Astrocyte (in vitro differentiated cells and primary cell): ENCODE measurements at places on chromosomes 4 and X.

GRCh38 chr4:149784018-149784417, 31.6 kb downstream of the IQCM start:
- H3K36me3 ChIP-seq = no peaks in the 10 kb centered on the region
- no peak overlapping the region for H3K4me3 ChIP-seq

GRCh38 chr4:172168888-172169287, 355.7 kb downstream of the GALNTL6 start:
- H3K27ac ChIP-seq = no peak overlapping the region
- no peaks in the 10 kb centered on the region for H3K27me3 ChIP-seq
- H3K4me3 ChIP-seq = no peak overlapping the region
- no peak for DNase-seq
- no peaks in the 10 kb centered on the region for H3K4me1 ChIP-seq

DNA sequence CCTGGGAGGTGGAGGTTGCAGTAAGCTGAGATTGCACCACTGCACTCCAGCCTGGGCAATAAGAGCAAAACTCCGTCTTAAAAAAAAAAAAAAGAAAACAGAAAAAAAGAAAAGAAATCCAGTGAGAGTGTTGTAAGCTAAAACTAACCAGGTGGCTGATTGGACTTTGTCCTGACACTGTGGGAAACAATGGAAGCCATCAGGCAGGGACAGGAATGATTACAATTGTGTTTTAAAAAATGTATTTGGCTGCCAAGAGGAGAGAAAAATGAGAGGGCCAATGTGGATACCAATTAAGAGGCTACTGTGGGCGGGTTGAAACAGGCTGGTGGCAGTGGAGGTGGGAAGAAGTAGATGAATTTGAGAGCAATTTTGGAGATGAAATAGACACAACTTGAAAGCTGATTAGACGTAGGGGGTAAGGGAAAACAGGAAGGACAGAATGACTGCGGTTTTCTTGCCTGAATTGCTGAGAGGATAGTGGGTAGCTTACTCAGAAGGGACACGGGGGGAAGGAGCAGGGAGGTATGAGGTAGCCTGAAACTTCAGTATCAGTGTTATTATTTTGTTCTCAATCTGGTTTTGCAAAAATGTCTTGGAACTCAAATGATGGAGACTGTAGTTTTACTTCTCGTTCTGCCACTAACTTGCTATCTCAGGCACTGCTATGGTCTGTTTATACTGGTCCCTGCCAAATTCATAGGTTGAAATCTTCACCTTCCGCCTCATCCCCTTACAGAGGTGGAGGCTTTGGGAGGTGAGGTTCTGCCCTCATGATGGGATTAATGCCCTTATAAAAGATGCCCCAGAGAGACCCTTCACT, 45.6 kb upstream of the CHRNA9 start:
- peak; percentile 35 for DNase-seq
- no peak overlapping the region for H3K27ac ChIP-seq
- no peaks in the 10 kb centered on the region for H3K36me3 ChIP-seq
- H3K4me3 ChIP-seq = no peak overlapping the region

- H3K27me3 ChIP-seq = no peaks in the 10 kb centered on the region
- peak overlapping the region; percentile 97 for H3K4me3 ChIP-seq
Measured at GRCh38 chr4:94208918-94209317, 1.3 kb downstream of the SMARCAD1 start.

- H3K27me3 ChIP-seq = no peaks in the 10 kb centered on the region
- H3K4me1 ChIP-seq = no peaks in the 10 kb centered on the region
- H3K4me3 ChIP-seq = no peak overlapping the region
Measured at GRCh38 chr4:149684516-149684915, 131.1 kb downstream of the IQCM start.
